SK-MEL-5 (cell line): ENCODE measurements at places on chromosomes 1 and 21.

DNA sequence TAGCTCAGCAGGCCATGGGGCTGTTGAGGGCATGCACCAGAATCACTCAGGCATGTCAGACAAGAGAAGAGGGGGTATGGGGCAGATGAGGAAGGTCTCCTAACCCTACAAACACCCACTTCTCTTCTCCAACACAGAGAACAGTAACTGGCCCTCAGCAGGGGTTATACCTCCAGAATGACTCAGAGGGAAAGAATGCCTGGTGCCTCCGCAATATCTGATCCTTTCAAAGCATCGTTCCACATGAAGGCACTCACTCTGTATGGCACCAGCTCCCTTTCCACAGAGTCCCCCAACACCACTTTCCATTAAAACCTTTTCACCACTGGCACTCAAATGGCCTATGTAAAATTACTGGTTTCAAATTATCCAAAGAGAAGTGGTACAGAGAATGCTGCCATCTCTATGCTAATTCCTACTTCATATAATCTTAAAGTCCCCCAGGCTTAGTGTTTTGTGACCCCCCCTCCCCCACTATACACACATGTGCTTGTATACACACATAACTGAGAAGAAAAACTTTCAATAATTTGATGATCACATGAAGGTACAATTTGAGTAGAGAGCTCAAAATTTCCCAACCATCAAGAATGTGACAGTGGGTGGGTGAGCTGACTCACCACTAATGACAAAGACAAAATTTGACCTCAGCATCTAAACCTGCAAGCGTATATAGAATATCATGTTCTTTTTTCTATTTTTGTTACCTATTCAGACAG, 91.5 kb downstream of the SIPA1L2 start:
- DNase-seq = peak; percentile 10

DNA sequence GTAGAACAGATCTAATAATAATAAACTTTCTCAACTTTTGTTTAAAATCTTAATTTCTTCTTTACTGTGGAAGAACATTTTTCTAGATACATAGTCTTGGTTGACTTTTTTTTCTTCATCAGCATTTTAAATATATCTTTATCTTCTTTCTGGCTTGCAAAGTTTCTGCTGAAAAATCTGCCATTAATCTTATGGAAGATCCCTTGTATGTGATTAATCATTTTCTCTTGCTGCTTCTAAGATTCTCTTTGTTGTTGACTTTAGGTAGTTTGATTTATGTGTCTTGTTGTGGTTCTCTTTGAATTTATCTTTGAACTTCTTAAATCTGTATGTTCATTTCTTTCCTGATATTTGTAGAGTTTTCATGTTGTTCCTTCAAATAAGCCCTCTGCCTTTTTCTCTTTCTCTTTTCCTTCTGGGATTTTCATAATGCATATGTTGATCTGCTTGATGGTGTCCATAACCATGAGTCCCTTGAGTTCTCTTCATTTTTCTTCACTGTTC, 657.6 kb upstream of the CXADR start:
- DNase-seq = no peak

- DNase-seq = peak; percentile 37
Observed at GRCh38 chr1:13699936-13700520, at the start of gene PRDM2. Gene PRDM2, plus strand, starts transcription at chr1:13700188. Its CDS starts 15,418 bp downstream, at chr1:13715606.

DNA sequence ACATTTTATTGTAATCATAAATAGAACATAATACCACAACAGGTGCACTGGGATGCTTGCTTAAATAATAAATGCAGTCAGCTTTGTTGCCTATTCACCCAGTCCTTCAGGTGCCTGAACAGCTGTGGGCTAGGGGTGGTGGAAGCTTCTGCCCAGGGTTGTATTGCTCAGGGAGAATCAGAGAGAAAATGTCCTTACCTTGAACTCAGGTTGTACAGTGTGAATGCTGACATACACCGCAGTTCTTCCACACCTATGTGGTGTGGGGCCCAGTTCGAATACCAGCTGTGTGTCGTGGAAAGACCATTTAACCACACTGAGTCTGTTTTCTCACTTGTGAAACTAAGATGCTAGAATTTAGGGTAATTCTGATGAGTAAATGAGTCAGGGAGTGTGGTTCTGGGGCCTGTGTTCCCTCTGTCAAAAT, 115.7 kb upstream of the ATP1A1 start:
- DNase-seq = no peak

DNA sequence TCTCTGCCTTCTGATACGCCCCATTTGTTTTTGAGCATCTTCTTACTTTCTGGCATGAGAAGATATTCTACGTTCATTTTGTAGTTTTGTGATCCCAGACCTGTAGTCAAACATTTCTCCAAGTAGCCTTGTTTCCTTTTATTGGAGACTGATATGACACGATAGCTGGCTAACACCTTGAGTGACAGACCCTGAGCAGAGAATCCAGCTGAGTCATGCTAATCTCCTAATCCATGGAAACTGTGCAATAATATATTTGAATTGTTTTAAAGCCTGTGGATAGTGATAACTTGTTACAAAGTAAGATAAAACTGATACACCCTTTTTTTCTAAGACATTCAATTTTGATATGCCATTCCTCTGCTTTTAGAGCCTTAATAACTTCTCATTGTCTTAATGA, 1.2 kb upstream of the IFI44L start:
- no peak for DNase-seq
